ENCODE measurements at places on chromosomes 4 and X. TPM values are rescaled to one million over a fixed set of nuclear protein-coding genes. Genes with fewer than 3 reads are reported as not detected.

Gene HPGD
- total RNA-seq = 208 TPM

Gene SSX2
- not detected for total RNA-seq

Gene COL4A5
- 5.6 TPM for total RNA-seq

DNA sequence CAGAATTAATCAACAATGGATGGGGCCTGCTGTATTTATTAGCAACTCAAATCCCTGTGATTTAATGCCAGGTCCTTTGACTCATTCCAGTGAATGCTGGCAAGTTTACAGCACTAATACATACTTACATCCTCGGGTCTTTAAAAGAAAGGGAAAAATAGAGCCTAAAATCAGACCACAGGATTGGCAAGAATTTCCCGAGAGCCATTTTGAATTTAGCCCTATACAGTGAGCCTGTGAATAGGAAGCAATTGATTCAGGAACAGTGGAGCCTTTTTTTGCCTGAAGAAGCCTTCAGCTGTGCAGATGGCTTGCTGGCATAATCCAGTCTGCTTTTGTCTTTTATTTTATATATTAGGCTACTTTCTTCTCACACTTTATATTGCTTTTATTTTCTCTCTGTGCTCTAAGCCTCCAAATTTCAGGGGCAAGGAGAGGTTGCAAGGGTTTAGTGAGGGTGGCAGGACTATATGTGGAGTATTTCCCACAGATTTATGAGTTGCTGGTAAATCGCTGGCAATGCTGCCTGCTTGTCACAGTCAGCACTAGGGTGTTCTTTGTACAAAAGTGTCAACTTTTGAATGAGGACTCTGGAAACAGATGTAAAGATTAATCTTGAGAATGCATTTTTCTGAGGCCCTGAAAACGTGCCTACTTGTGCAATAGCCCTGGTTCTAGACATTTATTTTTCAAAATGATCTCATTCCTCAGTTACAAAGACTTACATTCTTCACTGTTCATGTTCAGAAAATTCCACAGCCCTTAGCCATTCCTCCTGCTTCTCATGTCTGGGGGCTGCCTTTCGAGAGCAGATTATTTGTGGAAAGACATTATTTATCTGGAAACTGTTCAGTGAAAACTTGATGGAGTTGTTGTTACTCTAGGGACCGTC is 303.5 kb downstream of the SPRY1 start:
- DNase-seq = no peak

- DNase-seq = no peak
Observed at GRCh38 chrX:2694914-2695267, 3.8 kb downstream of the CD99 start.

- no peak for DNase-seq
Observed at GRCh38 chrX:116379854-116380253, 56.6 kb upstream of the SLC6A14 start.

- no peak for DNase-seq
Observed at GRCh38 chr4:36237366-36238313, 6.7 kb downstream of the ARAP2 start.

Measured in left colon (tissue), 2 donors.